ENCODE measurements at places on chromosomes 1 and 21.

GRCh38 chr1:5959667-5960230 is 32.5 kb downstream of the NPHP4 start:
- no peak for DNase-seq

- no peak for DNase-seq
Observed at GRCh38 chr1:221723018-221723847, 18.7 kb downstream of the DUSP10 start.

DNA sequence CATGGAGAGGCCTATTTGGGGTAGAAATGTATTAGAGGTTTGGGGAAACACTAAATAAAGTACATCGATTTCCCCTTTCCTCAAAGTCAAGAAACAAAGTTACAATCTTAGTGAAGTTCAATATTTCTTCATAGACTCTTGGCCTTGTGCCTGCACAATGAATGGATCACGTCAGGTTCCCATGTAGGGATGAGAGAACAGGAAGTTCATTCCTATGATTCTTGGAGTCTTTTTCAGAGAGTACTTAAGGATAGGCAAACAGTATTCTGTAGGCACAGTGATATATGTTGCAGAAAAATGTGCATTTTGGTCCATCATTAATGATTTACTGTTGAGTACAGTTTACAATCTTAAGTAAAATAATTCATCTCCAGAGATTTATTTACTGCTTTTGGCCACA is 275.5 kb downstream of the RGS7 start:
- DNase-seq, result no peak

DNA sequence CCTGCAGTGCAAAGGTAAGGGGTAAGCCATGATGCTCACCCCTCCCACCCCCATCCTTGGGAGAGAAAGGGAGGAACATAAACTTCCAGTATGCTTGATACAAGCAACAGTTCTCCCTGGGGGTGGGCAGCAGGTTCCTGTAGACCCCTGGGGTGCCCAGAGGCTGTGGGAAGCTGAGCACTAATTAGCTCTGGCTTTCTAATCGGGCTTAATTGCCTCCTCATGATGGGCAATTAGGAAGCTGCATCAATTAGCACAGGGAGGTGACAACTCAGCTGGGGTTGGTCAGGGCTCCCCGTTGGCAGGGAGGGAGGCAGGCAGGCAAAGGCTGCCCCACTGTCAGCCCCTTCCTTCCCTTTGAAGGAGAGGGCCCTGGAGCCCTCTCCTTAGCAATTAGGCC is 15.7 kb upstream of the LMNA start:
- no peak for DNase-seq

GRCh38 chr1:117828201-117828600 is 101.2 kb downstream of the GDAP2 start:
- DNase-seq, result no peak

DNA sequence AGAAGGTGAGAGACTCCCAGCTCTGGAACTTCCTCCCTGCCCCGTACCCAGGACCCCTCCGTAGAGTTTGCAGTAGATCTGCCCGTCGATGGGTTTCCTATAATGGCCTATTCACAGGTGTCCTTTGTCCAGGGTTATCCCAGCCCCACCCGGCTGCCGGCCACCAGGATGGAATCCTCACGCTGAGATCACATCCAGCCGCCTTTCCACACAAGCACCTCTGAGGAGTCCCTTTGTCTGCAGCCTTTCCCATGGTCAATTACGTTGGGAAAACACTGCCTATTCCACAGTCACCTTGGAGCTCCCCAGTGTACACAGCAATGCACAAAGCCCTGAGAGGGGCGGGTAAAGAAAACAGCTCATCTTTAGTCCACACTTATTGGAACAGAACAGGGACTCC is 190.0 kb upstream of the EDN2 start:
- DNase-seq, result no peak

GRCh38 chr1:153679337-153680119 is 1.0 kb downstream of the NPR1 start:
- DNase-seq, result no peak

GRCh38 chr1:22582661-22583635 is 19.7 kb downstream of the EPHA8 start:
- DNase-seq, result no peak

DNA sequence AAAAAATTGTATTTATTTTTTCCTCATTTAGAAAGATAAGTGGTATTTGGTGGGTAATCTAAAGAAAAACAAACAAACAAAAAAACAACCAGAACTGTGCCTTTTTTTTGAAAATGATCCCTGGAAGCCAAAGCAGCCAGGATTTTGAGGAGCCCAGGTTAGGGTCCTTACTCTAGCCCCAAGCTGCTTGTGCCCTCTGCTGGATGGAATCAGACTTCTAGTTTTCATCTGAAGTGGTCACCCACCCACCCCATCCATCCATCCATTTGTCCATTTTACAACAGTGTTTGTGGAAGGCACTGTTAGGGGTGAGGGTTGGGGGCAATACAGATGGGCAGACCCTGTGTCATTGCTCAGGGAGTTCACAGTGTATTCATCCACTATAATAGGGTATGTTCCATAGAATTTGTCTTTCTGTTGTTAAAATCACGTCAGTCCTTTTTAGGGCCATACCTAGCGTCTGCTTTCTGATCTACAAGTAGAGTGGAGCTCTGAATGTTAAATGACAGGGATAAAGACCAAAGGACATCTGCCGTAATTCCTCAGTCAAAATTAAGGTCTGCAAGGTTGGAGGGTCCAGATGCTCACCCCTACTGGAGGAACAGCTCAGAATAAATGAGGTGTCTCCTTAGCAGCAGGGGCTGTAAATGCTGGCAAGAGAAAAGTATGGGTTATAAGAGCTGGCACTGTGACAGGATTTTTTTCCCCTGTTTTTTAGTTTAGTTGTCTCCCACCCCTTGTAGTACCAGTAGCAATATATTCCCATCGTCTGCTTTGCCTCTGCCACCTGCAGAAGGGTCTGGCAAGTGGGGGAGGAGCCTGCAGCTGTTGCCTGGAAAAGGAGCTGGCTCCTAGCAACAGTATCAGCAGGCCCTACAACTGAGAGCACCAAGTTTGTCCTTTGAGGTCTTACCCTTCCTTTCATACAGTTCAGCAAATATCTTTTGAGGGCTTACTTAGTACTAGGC is 3.2 kb downstream of the LRRC42 start:
- no peak for DNase-seq
